ENCODE measurements at places on chromosomes 4 and X. TPM values are rescaled to one million over a fixed set of nuclear protein-coding genes. Genes with fewer than 3 reads are reported as not detected.

MAOA gene
- total RNA-seq = 116 TPM

- no peaks in the 10 kb centered on the region for H3K27me3 ChIP-seq
- no peak for DNase-seq
- H3K27ac ChIP-seq = no peak overlapping the region
- H3K36me3 ChIP-seq = no peaks in the 10 kb centered on the region
- no peak overlapping the region for H3K4me3 ChIP-seq
These were observed 325.8 kb downstream of the ARAP2 start for GRCh38 chr4:35918491-35918977.

- DNase-seq = no peak
- no peaks in the 10 kb centered on the region for H3K36me3 ChIP-seq
- no peaks in the 10 kb centered on the region for H3K27me3 ChIP-seq
- no peak overlapping the region for H3K4me3 ChIP-seq
- H3K4me1 ChIP-seq = no peaks in the 10 kb centered on the region
- H3K27ac ChIP-seq = no peak overlapping the region
These were observed 666.9 kb upstream of the INTU start for GRCh38 chr4:126965877-126966276.

LUZP4 gene
- total RNA-seq = not detected

GRCh38 chr4:36285784-36286480 is 4.5 kb downstream of the DTHD1 start:
- H3K4me1 ChIP-seq = no peaks in the 10 kb centered on the region
- no peaks in the 10 kb centered on the region for H3K27me3 ChIP-seq
- H3K36me3 ChIP-seq = no peaks in the 10 kb centered on the region
- H3K4me3 ChIP-seq = no peak overlapping the region
- no peak overlapping the region for H3K27ac ChIP-seq

- H3K27me3 ChIP-seq = no peaks in the 10 kb centered on the region
- DNase-seq = no peak
- H3K4me3 ChIP-seq = no peak overlapping the region
- H3K4me1 ChIP-seq = peaks cover 19% of the 10 kb centered on the region
- H3K27ac ChIP-seq = no peak overlapping the region
These were observed 10.3 kb upstream of the CENPU start for GRCh38 chr4:184744236-184744635.
